ENCODE measurements at places on chromosomes 2 and 18.

GRCh38 chr18:55088000-55088401 is 128.7 kb upstream of the CCDC68 start:
- no peak for DNase-seq

- peak; percentile 15 for DNase-seq
Measured at GRCh38 chr18:72456802-72457201, 87.3 kb downstream of the CBLN2 start.

GRCh38 chr2:26555246-26556133 is 77.6 kb upstream of the OTOF start:
- no peak for DNase-seq

DNA sequence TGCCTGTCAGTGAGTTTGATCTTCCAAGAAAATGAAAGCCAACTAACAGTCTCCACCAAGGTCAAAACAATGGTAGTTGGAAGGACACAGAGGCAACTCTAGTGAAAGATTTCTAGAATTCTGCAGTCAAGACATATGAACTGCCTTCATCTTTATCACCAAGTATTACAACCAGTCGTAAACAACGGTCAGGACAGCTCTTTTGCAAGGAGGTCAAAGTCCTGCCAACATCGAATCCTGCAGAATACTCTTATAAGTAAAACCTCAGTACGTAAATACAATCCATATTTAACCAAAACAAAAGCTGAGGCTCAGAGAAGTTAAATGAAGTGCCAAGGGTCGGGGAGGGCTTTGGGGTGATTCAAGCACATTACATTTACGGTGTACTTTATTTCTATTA is 3.1 kb downstream of the FEZ2 start:
- DNase-seq = no peak

GRCh38 chr2:54289917-54290316 is 33.9 kb upstream of the TSPYL6 start:
- peak; percentile 53 for DNase-seq

- no peak for DNase-seq
Measured at GRCh38 chr2:121698318-121698930, 38.3 kb downstream of the NIFK start.

DNA sequence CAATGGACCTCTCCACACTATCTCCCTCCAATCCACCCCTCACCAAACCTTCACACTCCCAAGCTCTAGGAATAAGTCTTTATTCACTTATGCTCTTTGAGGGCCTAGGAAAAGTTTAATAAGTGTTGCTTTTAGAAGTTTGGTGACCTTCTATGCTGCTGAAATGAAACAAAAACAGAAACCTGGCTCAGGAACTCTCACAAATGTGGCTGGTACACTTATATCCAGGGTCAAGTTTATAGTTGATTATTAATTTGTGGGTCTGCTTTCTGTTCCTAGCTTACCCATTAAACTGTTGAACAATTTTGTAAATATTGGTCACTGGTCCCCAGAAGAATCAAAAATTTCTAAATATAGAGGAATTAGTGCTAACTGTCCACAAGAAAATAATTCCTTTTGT is 14.2 kb upstream of the ANKRD44 start:
- DNase-seq = no peak

DNA sequence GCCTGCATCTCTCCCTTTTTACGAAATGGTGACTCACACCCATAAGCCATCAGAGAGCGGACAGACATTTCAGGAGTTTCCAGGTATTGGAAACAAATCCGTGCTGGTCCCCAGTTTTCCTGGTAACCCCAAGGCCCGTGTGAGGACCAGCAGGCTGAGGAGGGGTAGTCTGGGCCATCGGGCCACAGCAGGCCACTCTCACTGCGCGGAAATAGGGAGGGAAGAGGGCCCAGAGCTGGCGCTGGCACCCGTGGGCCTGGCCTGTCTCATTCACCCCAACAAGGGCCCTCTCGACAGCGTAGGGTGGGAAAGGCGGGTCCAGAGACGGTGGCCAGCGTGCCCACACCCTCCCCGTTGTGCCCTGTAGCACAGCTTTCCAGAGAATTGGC is 13.7 kb upstream of the FAHD2A start:
- DNase-seq = no peak
